ENCODE measurements at places on chromosomes 7 and 10. TPM values are rescaled to one million over a fixed set of nuclear protein-coding genes. Genes with fewer than 3 reads are reported as not detected.

CYP2C19 gene
- not detected for polyA plus RNA-seq

DPYSL4 gene
- 1.4 TPM for polyA plus RNA-seq

CRHR2 gene
- 0.66 TPM for polyA plus RNA-seq

C7orf57 gene
- not detected for polyA plus RNA-seq

GIMAP5 gene
- 17.3 TPM for polyA plus RNA-seq

ASAH2B gene
- 3.9 TPM for polyA plus RNA-seq

SLC26A4 gene
- polyA plus RNA-seq, result 0.72 TPM

NUP42 gene
- 24.9 TPM for polyA plus RNA-seq

LZTS2 gene
- 52.2 TPM for polyA plus RNA-seq

DNA sequence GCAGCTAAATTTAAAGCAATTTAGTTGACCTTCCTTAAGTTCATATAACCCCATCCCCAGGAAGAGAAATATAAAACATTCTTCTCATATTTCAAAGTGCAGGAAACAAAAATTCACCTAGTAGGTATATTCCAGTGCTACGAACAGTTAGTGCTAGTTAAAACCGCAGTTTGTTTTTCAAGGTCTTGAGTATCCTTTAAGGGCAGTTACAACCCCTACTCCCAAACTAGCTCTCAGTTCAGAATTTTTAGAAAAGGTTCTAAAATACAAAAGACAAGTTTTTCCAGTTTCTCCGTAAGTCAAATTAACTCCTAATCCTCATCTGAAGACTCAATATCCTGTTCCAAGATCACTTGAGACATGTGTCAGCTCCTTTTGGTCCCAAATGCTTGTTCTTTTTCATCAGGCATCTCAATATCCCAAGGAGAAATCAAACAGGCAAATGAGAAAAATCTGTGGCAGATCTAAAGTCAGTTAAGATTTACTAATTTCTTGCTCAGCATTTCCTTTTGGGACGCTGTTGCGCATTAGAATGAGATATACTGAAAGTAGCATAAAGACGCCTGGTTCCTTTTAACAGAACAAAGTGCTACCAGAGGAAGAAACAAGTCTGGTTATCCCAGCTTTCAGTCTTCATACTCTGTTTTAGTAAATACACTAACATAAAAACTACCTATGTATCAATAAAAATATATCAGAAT, 51.8 kb downstream of the ARHGAP12 start:
- no peak overlapping the region for H3K27ac ChIP-seq
- no peaks in the 10 kb centered on the region for H3K36me3 ChIP-seq
- no peaks in the 10 kb centered on the region for H3K27me3 ChIP-seq
- peaks cover 11% of the 10 kb centered on the region for H3K4me1 ChIP-seq

- no peak for DNase-seq
- H3K4me3 ChIP-seq, result no peak overlapping the region
- no peaks in the 10 kb centered on the region for H3K36me3 ChIP-seq
- no peak overlapping the region for H3K27ac ChIP-seq
- H3K27me3 ChIP-seq, result no peaks in the 10 kb centered on the region
Observed at GRCh38 chr7:94039368-94040035, 35.3 kb upstream of the BET1 start.

DNA sequence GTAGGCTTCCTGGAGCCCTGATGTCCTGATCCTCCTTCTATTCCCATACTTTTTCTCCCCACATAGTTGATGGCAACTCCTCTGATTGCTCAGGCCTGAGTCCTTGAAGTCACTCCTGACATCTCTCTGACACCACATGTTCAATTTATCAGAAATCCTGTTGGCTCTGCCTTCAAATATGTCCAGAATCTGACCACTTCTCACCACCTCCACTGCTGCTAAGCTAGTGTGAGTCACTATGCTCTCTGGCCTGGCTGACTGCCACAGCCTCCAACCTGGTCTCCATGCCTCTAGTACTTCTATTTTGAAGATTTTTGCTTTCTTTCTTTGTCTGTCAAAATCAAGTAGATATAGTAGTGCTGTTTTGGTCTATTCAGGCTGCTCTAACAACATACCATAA, 53.0 kb downstream of the TMEM229A start:
- no peaks in the 10 kb centered on the region for H3K36me3 ChIP-seq
- no peaks in the 10 kb centered on the region for H3K4me1 ChIP-seq
- no peak for DNase-seq

GRCh38 chr10:129788215-129788614, 175.9 kb downstream of the EBF3 start:
- no peak overlapping the region for H3K4me3 ChIP-seq
- H3K27ac ChIP-seq, result no peak overlapping the region
- no peaks in the 10 kb centered on the region for H3K4me1 ChIP-seq
- DNase-seq, result no peak
- no peaks in the 10 kb centered on the region for H3K36me3 ChIP-seq

DNA sequence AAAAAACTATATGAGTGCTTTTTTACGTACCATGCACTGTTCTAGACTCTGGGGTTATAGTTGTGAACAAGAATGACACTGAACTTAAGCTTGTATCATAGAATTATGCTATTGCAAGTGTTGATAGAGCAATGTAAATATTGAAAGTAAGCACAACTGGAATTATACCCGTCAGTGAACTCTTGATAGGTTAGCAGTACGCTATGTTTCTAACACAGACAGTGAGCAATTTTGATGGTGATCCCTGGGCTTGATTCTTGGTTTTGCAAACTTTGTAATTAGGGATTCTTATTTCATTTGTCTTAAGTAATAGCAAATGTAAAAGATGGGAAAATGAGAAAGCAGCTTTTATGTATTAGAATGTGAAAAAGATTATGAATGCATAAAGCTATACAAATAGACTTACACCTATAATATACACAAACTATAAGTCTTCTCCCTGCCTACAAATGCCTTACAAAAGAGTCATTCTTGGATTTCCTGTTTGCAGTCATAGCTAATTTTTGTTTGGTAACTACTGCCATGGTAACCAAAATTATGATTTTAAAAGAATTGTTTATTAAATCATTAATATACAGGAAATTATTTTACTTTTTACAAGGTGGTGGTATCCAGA, 6.7 kb downstream of the TES start:
- no peak overlapping the region for H3K4me3 ChIP-seq
- H3K27ac ChIP-seq, result no peak overlapping the region
- H3K27me3 ChIP-seq, result no peaks in the 10 kb centered on the region
- no peaks in the 10 kb centered on the region for H3K36me3 ChIP-seq
- peaks cover 6% of the 10 kb centered on the region for H3K4me1 ChIP-seq

DNA sequence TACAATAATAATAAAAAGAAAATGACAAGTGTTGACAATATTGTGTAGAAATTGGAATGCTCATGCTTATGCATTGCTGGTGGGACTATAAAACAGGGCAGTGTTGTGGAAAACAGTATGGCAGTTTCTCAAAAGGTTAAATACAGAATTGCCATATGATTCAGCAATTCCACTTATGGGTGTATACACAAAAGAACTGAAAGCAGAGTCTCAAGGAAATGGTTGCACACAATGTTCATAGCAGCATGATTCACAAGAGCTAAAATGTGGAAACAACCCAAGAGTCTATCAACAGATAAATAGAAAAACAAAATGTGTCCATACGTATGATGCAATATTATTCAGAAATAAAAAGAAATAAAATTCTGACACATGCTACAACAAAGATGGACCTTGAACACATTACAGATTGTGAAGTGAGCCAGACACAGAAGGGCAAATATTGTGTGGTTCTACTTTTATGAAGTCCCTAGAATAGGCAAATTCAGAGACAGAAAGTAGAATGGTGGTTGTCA, 64.8 kb upstream of the GRM8 start:
- no peaks in the 10 kb centered on the region for H3K27me3 ChIP-seq
- no peak overlapping the region for H3K27ac ChIP-seq
- H3K4me3 ChIP-seq, result no peak overlapping the region
- H3K4me1 ChIP-seq, result no peaks in the 10 kb centered on the region

GRCh38 chr10:89118091-89118490, 89.0 kb downstream of the CH25H start:
- H3K27me3 ChIP-seq, result no peaks in the 10 kb centered on the region
- H3K4me1 ChIP-seq, result no peaks in the 10 kb centered on the region
- no peak for DNase-seq
- no peaks in the 10 kb centered on the region for H3K36me3 ChIP-seq
- H3K4me3 ChIP-seq, result no peak overlapping the region

DNA sequence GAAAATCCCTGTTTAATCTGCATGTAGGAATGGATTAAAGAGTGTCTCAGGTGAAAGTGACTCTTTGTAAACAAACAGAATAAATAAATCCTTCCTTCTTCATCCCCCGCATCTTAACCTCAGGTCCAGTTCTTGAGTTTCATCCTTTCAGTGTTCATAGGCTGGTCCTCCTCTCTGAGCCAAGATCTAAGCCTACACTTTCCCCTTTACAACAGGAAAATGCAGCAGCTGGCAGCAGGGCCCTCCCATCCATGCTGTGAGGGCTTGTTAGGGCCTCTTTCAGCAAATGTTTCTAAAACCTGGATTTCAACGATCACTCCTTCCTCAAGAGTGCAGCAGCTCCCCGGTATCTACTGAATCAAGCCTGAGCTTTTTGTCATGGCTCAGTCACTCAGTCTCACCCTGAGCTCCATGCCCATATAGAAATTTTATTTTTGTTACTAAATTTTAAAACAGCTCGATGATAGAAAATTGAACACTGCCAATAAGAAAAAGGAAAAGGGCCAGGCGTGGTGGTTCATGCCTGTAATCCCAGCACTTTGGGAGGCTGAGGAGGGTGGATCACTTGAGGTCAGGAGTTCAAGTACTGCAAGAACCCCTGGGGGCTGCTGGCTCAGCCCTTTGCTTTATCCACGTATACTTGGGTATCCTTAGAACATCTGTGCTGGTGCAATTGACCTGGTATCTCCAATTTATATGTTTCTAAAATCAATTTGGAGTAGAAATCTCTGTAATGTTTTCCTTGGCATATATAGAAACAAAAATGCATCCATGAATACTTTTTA, 15.6 kb downstream of the BLNK start:
- H3K27ac ChIP-seq, result no peak overlapping the region
- H3K4me1 ChIP-seq, result no peaks in the 10 kb centered on the region
- H3K27me3 ChIP-seq, result no peaks in the 10 kb centered on the region
- H3K4me3 ChIP-seq, result no peak overlapping the region

DNA sequence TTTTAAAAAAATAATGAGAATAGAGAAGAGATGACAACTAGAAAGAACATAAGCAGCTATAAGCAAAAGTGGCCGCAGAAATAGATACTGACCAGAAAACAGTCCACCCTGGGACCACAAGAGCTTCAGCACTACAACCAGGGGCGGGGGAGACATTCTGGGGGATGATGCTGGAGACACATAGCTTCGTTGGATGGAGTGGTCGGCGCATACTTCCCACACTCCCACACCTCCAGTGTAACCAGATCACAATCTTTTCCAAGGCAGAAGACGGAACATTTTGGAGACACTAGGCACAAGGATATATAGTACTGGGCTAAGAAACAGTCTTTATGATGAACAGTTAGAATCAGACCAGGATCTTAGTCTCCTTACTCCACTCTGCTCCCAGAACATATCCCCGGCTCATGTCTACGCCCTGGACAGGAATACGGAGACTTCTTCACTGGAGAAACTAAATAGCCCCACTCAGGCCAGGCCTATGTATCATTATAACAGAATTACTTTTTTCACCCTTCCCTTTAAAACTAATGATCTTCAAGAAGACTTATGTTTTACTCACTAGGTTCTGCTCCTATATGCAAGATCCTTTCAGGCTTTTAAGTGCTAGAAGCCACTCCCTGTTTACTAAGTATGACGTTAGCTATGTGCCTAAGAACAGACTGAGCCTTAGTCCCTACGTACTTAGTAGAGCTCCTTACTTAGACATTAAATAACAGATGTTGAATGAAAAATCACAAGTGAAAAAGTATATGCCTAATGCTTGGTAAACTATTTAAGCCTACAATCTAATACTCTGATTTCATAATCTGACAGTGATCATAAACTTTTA, 169.6 kb downstream of the SRPK2 start:
- no peaks in the 10 kb centered on the region for H3K27me3 ChIP-seq
- no peak for DNase-seq
- no peak overlapping the region for H3K4me3 ChIP-seq

- no peaks in the 10 kb centered on the region for H3K4me1 ChIP-seq
- no peaks in the 10 kb centered on the region for H3K27me3 ChIP-seq
Observed at GRCh38 chr7:23633417-23633816, 36.2 kb downstream of the CCDC126 start.

- no peaks in the 10 kb centered on the region for H3K36me3 ChIP-seq
- DNase-seq, result no peak
- no peak overlapping the region for H3K4me3 ChIP-seq
Observed at GRCh38 chr10:128475686-128476367, 349.6 kb upstream of the MKI67 start.

- H3K4me3 ChIP-seq, result no peak overlapping the region
- H3K36me3 ChIP-seq, result no peaks in the 10 kb centered on the region
- H3K27ac ChIP-seq, result no peak overlapping the region
- no peaks in the 10 kb centered on the region for H3K4me1 ChIP-seq
Observed at GRCh38 chr10:335151-335800, 200.0 kb downstream of the ZMYND11 start.

GRCh38 chr7:48938539-48939295, 14.4 kb downstream of the CDC14C start:
- no peaks in the 10 kb centered on the region for H3K27me3 ChIP-seq
- no peaks in the 10 kb centered on the region for H3K36me3 ChIP-seq
- no peak overlapping the region for H3K4me3 ChIP-seq
- H3K4me1 ChIP-seq, result peaks cover 16% of the 10 kb centered on the region
- no peak for DNase-seq
- no peak overlapping the region for H3K27ac ChIP-seq

GRCh38 chr7:34430456-34430855, 227.6 kb upstream of the NPSR1 start:
- DNase-seq, result no peak
- H3K4me3 ChIP-seq, result no peak overlapping the region
- H3K4me1 ChIP-seq, result no peaks in the 10 kb centered on the region

- no peak for DNase-seq
- no peaks in the 10 kb centered on the region for H3K27me3 ChIP-seq
- no peak overlapping the region for H3K4me3 ChIP-seq
- H3K27ac ChIP-seq, result no peak overlapping the region
- no peaks in the 10 kb centered on the region for H3K4me1 ChIP-seq
- no peaks in the 10 kb centered on the region for H3K36me3 ChIP-seq
Observed at GRCh38 chr10:1297566-1298301, 241.5 kb downstream of the WDR37 start.

GRCh38 chr10:83612746-83613145, 526.6 kb upstream of the GHITM start:
- H3K4me1 ChIP-seq, result no peaks in the 10 kb centered on the region
- no peak for DNase-seq
- no peaks in the 10 kb centered on the region for H3K27me3 ChIP-seq
- H3K4me3 ChIP-seq, result no peak overlapping the region

GRCh38 chr7:13442226-13442625, 547.2 kb downstream of the ETV1 start:
- H3K27ac ChIP-seq, result no peak overlapping the region
- no peak overlapping the region for H3K4me3 ChIP-seq
- DNase-seq, result no peak
- H3K27me3 ChIP-seq, result no peaks in the 10 kb centered on the region
- H3K4me1 ChIP-seq, result no peaks in the 10 kb centered on the region

GRCh38 chr7:25234336-25234735, 6.0 kb upstream of the NPVF start:
- H3K4me1 ChIP-seq, result no peaks in the 10 kb centered on the region
- no peaks in the 10 kb centered on the region for H3K36me3 ChIP-seq
- no peak for DNase-seq
- no peak overlapping the region for H3K27ac ChIP-seq
- no peak overlapping the region for H3K4me3 ChIP-seq

GRCh38 chr7:33790746-33791145, 114.6 kb upstream of the BMPER start:
- no peaks in the 10 kb centered on the region for H3K36me3 ChIP-seq
- no peak overlapping the region for H3K27ac ChIP-seq
- H3K4me1 ChIP-seq, result no peaks in the 10 kb centered on the region
- no peak for DNase-seq
- H3K4me3 ChIP-seq, result no peak overlapping the region
- no peaks in the 10 kb centered on the region for H3K27me3 ChIP-seq
